Colonic mucosa (tissue), 4 donors: ENCODE measurements at places on chromosomes 13 and 19.

DNA sequence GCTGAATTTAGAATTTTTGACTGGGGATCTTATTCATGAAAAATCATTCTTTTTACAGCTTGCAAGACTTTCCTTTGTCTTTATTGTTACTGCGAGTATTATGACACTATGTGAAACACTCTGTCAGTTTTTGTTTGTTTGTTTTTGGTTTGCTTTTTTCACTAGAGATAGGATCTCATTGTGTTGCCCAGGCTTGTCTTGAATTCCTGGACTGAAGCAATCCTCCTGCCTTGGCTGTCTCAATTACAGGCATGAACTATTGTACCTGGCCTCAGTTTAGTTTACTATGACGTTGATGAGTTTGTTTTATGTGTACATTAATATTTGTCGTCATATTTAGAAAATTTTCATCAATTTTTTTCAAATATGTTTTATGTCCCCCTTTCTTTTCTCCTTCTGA is 1030.0 kb upstream of the PRR20A start:
- no peak for DNase-seq

GRCh38 chr19:47096100-47096704 is 17.4 kb downstream of the ZC3H4 start:
- DNase-seq, result peak; percentile 99

- no peak for DNase-seq
Observed at GRCh38 chr13:51858433-51859247, 3.1 kb upstream of the CCDC70 start.

GRCh38 chr13:44906713-44907112 is 82.6 kb downstream of the NUFIP1 start:
- no peak for DNase-seq

GRCh38 chr19:1064661-1065605 is 2.0 kb upstream of the ARHGAP45 start:
- DNase-seq, result peak; percentile 73

- DNase-seq, result no peak
Observed at GRCh38 chr13:43306372-43306771, 283.0 kb downstream of the DNAJC15 start.

DNA sequence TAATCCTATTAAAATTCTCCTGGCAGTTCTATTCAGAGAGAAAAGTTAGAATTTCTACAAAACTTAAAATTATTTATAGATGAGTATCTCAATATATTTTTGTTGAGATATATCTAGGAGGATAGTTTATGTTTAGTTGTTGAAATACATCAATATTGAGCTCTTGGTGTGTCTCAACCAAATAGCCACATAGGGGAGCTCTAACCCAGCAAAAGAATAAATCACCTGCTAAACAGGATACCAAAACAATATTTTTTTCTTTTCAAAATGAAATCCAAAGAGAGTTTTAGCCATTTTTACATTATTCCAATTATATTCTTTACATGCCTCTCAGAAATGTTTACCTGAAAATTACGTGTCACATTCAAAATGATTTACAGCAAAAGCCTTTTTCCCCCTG is 954.7 kb downstream of the SLITRK6 start:
- no peak for DNase-seq

DNA sequence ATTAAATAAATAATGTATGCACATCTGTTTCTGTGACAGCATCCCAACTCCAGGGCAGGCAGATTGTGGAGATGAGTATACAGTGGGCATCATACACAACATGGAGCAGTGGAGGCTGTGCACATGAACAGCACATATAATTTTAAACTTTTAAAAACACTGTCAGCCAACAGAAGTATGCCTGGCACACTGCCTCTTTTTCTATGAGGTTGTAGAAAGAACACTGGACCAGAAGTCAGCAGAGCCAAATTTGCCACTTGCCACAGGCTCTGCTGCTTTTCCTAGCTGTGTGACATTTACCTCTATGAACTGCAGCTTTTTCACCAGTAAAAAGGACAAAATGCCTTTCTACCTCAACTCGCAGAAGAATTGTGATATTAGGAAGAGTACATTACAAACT is 118.7 kb downstream of the FRY start:
- DNase-seq, result no peak

DNA sequence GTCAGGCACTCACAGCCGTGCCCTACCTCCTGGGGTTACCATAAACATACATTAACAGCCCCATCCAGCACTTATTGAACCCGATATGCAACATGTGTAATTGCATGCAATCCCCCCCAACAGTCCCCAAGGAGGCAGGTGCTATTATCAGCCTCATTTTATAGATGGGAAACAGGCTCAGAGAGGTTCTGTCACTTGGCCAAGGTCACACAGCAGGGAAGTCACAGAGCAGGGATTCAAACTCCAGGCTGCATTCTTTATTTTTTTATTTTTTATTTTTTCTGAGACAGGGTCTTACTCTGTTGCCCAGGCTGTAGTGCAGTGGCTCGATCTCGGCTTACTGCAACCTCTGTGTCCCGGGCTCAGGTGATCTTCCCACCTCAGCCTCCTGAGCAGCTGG is 38.4 kb upstream of the TNFAIP8L1 start:
- no peak for DNase-seq

DNA sequence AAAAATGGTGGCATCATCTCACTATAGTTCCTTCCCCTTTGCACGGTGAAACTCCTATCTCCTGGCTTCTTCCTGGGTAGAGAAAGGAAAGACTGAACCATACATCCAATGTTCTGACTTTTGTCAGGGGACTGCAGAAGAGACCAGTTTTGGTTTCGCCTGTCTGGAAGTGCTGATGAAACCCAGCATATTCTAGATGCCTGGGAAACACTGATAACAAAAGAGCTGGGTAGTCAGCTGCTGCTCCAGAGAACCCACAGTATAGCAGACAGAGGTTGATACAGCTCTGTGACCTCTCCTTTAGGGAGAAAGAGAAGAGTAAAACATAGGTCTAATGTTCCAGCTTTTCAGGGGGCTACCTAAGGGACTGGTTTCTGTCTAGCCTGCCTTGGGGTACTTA is 695.3 kb downstream of the DIAPH3 start:
- DNase-seq, result no peak

DNA sequence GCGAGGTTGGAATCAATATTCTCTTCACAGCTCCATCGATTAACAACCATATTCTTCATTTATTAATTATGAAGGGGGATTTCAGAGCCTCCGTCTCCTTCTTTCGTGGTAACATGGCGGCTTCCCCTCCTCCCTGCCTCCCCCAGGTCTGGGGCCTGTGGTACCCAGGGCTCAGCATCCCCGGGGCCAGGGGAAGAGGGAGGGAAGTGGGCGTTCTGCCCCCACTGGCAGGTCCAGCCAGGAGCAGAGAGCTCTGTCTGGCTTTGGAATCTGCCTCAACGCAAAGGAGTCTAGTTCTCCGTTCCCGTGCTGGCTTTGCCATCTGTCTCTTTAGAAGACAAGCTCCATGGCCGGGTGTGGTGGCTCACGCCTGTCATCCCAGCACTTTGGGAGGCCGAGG is 37.8 kb upstream of the ONECUT3 start:
- no peak for DNase-seq

GRCh38 chr13:20425819-20426219 is 99.8 kb downstream of the CRYL1 start:
- no peak for DNase-seq

- DNase-seq, result no peak
Observed at GRCh38 chr13:93227280-93227877, 772 bp downstream of the GPC6 start.

GRCh38 chr19:38031423-38031770 is 124.4 kb downstream of the SIPA1L3 start:
- no peak for DNase-seq

GRCh38 chr13:21033856-21034602 is 27.4 kb downstream of the LATS2 start:
- no peak for DNase-seq

GRCh38 chr19:56066152-56067023 is 54.7 kb downstream of the ZNF787 start:
- DNase-seq, result peak; percentile 69

DNA sequence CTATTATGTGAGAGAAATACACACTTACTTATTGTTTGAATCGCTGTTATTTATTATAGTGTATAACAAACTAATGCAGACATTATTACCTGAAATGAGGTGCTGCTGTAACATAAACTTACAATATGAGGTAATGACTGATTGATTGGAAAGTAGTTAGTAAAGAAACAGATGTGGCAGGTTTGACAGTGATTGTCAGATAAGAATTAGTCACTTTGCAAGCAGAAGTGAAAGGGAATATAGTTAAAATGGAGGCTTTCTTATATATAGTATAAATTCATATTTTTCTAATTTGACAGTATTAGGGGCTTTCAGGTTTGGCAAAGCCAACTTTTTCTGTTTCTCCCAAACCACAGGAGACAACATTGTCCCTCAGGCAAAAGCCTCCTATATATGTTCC is 20.6 kb downstream of the MIR17HG start:
- DNase-seq, result no peak

GRCh38 chr19:7597689-7598088 is 2.0 kb downstream of the CAMSAP3 start:
- DNase-seq, result no peak

- DNase-seq, result no peak
Observed at GRCh38 chr13:44622261-44622660, 46.1 kb upstream of the TSC22D1 start.

- DNase-seq, result no peak
Observed at GRCh38 chr19:50500753-50501151, 10.2 kb downstream of the JOSD2 start.

GRCh38 chr19:12208221-12208620 is 45.3 kb downstream of the ZNF136 start:
- no peak for DNase-seq

- no peak for DNase-seq
Observed at GRCh38 chr13:30216111-30216510, 91.2 kb downstream of the KATNAL1 start.

- no peak for DNase-seq
Observed at GRCh38 chr13:74682746-74683145, 548.5 kb upstream of the KLF12 start.

DNA sequence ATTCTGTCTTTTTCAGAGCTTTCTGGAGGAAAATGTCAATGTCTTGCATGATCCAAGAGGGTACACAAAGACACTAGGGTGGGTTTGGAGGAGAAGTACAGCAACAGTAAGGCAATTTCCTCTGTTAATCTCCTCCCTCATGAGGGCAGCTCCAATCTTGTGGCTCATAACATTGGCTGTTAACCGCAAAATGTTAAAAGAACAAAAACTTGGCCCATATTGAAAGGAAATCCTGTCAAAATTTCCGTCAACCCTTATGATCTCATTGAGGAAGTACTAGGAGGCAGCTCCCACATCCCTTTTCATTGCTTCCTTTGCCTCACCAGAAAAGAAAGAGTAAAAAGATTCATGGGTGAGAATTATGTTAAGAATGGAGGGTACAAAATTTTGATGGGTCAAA is 11.6 kb downstream of the OXGR1 start:
- no peak for DNase-seq

DNA sequence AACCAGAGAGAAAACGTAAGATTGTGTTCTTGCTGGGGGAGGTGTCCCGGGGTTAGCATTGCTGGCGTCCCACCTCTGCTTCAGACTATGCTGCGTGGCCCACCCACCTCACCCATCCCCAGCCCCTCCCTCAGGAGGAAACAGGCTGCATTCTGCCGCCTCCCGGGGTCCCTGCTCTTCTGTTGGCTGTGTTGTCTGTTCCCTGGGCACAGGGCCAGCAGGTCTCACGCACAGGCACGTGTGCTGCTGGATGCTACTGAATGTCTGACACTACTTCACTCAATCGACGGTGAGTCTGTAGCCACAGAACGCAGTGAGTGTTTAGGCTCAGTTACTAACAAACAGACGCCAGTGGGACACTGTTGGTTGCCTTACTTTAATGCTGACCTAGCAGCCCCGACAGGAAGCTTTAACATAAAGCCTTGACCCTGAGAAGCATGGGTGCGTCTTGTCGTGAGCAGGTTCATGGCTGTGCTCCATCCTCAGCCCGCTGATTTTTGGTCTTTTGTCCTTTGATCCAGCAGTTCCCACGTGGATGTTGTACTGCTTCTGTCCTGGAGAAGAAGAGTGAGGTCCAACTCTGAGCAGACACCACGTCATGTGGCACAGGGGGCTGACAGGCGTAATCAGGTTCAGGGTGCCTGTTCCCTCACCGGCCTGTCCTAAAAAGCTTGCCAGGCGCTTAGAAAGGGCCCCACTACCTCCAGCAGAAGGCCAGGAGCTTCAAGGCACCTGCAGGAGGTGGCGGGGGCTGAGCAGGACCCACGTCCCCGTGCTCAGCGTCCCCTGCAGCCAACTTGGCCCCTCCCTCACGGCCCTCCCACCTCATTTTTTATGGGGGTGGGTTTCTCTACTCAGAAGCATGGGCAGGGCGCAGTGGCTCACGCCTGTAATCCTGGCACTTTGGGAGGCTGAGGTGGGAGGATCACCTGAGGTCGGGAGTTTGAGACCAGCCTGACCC is 26.0 kb downstream of the NAXD start:
- DNase-seq, result no peak

DNA sequence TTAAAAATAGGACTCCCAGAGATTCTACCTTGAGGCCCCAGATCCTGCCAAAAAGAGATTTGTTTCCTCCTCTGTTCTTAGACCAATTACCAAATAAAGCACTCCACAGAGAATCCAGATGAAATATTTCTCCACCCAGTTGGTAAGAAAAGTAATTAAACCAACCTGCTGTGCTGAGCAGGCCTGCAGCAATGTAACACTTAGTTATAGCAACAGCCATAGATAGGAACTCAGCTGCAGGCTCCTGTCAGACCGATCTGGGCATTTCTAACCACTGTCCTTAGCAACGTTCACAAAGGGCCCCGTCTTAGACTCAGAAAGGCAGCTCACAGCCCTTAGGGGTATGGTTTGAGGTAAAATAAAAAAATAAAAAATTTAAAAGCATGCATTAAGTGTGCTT is 271.1 kb downstream of the KCNRG start:
- no peak for DNase-seq

DNA sequence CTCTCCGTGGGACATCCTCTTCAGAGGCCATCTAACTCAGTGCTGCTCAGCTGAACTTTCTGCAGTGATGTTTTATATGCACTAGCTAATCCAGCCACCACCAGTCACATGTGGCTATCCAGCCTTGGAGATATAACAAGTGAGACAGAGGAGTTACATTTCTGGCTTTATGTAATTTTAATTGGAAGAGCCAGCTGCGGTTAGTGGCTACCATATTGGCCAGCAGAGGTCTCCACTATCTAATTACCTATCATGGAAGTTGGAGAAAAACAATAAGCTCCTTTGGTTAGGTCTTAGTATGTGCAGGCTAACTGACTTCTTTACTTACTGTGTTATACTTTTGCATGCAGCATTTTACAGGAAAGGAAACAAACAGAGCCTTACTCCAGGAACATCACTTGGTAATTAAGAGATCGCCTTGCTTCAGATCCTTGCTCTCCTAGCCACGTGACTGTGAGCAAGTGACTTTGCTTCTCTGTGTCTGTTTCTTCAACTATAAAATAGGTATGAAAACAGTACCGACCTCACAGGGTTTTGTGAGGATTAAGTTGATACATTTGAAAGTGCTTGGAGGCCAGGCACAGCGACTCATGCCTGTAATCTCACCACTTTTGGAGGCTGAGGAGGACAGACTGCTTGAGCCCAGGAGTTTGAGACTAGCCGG is 1.6 kb upstream of the KLK10 start:
- DNase-seq, result no peak

- DNase-seq, result no peak
Observed at GRCh38 chr13:28429685-28430290, 65.1 kb downstream of the FLT1 start.

- no peak for DNase-seq
Observed at GRCh38 chr13:42780044-42780443, 1.3 kb upstream of the FAM216B start.
